AG10803 (cell line): ENCODE measurements at places on chromosomes 7 and 10.
A peak's percentile ranks its signal among the peaks of the same experiment; 100 is the strongest.

- peak; percentile 56 for DNase-seq
Measured at GRCh38 chr7:74083928-74084721, 521 bp downstream of the LIMK1 start.

DNA sequence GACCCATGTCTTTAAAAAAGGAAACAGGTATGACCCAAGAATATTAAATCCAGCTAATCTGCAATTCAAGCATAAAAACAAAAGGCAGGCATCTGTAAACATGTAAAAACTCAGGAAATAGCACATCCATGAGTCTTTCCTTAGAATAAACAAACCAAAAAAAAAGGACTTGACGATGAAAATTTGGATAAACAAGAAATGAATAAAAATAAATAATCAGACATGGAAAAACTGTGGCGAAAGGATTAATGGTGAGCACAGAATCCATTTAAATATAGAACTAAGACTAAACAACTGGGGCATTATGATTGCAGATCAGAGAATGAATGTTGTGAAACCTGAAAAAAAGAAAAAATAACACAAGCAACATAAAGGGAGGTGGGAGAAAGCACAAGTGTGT lies 170.1 kb downstream of the DOCK4 start:
- no peak for DNase-seq

DNA sequence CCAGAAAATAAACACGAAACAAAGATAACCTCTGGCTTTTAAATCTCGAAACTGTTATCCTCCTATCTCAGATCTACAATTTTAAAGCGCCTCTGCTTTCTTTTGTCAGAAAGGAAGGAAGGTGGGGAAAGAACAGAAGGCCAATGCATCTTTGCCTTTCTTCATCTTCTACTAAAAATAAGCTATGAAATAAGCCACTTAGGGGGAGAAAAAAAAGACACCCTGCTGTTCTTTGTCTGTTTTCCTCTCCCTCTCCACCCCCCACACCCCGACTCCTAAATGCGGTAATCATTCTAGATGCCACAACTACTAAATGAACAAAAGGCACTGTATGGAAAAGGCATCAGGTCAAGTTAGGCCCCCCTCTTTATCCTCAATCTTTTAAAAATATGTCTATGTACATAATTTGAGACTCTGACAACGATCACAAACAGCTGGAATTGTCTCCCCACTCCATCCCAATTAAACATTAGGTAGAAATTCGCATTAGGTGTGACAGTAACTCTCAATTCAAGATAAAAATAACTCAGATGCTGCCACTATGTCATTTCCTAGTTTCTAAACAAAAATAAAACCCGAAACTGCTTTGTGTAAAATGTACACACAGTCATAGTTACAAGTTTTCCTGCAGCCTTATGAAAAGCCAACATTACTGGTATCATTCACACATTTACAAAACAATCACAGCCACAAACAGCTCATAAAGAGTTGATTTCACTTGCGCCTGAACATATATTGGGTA lies 2.4 kb downstream of the UBE2H start:
- DNase-seq: peak; percentile 16

- DNase-seq: peak; percentile 22
Measured at GRCh38 chr7:24378871-24379616, 95.1 kb downstream of the NPY start.
